Esophagus muscularis mucosa (tissue), 4 donors: ENCODE measurements at places on chromosomes 16 and 17. TPM values are rescaled to one million over a fixed set of nuclear protein-coding genes. Genes with fewer than 3 reads are reported as not detected.

The CCDC40 gene
- 9.5 TPM for total RNA-seq

DNA sequence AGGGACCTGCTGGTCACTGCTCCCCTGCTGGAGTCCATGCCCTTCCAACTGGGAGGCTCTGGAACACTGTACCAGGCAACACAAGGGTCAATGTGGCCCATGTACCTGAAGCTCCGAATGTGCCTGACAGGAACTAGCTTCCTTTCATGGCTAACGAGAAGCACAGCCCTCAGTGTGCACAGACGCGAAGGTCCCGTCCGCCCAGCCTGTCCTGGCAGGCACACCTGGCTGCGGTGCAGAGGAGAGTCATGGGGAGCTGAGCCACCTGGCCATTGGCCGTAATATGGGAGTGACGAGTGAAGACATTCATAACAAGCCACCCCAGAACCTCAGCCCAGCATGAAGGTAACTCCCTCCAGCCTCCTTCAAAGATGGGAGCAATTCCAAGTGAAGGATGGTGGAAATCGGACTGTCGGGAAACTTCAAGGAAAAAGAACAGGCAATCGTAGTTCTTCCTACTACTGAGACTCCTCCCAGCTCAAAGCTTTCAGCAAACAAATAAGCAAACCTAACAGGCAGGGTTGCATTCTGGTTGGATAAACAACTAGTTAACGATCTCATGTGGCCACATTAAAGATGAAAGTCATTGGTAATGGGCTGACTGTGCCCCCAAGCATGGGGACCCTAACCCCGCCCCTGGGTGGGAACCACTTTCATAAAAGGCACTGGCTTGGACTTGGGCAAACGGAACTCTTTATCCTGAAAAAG lies 13.2 kb downstream of the TMEM11 start:
- DNase-seq, result no peak

The EPX gene
- total RNA-seq, result not detected

DNA sequence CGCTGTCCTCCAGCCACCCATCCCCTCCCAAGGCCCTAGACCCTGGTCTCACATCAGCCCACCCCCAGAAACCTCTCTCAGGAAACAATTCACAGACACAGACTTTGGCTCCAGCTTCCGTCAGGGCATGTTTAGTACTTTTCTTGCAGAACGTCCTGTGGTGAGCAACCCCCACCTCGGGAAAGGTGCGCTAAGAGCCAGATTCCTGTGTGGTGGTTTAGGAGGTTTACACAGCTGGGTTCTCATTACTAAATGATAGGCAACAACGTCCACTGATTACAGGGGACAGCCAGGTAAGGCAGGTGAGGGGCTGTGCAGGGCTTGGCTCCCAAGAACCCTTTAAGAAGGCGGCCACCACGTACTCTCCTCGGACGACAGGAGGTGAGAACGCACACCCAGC lies 29.3 kb downstream of the KIFC3 start:
- DNase-seq, result no peak
